Testis (tissue), 5 donors: ENCODE measurements at places on chromosomes 4 and X. TPM values are rescaled to one million over a fixed set of nuclear protein-coding genes. Genes with fewer than 3 reads are reported as not detected.

Gene YY2
- total RNA-seq: 11.7 TPM

Gene CYLC1
- 11.7 TPM for total RNA-seq

Gene KIAA0232
- 47.9 TPM for total RNA-seq

Gene PCYT1B
- 23.9 TPM for total RNA-seq

Gene EPGN
- total RNA-seq: not detected

Gene EGFL6
- total RNA-seq: 1.7 TPM

Gene BST1
- 1.6 TPM for total RNA-seq

Gene FGB
- not detected for total RNA-seq

Gene STK32B
- total RNA-seq: 22.6 TPM

Gene TMEM271
- total RNA-seq: 1.7 TPM

Gene TLR1
- 2.8 TPM for total RNA-seq

Gene ZFX
- 38.5 TPM for total RNA-seq

Gene ITGB1BP2
- 6.1 TPM for total RNA-seq

Gene MAGEA2B
- total RNA-seq: 8.6 TPM

Gene SLC26A1
- 2.0 TPM for total RNA-seq

Gene STARD8
- total RNA-seq: 4.0 TPM

Gene GBA3
- total RNA-seq: 4.9 TPM

Gene SLC6A14
- total RNA-seq: not detected

Gene FAM184B
- 0.19 TPM for total RNA-seq

Gene MAGEE1
- total RNA-seq: 0.79 TPM

Gene ZFP92
- 3.4 TPM for total RNA-seq

Gene SGMS2
- 22.2 TPM for total RNA-seq

Gene IL2
- total RNA-seq: not detected

Gene PPP2R2C
- 13.1 TPM for total RNA-seq

Gene ARMCX1
- total RNA-seq: 12.6 TPM

Gene F11
- total RNA-seq: not detected

Gene TREX2
- total RNA-seq: 4.0 TPM

Gene ARL9
- 4.7 TPM for total RNA-seq

Gene SPIN3
- 15.9 TPM for total RNA-seq

Gene TNIP3
- total RNA-seq: 0.43 TPM

Gene ZNF630
- 1.5 TPM for total RNA-seq
